SK-N-SH treated with all-trans-retinoic acid at 6 μM for 48 hours (cell line): ENCODE measurements at places on chromosomes 1 and 21.

DNA sequence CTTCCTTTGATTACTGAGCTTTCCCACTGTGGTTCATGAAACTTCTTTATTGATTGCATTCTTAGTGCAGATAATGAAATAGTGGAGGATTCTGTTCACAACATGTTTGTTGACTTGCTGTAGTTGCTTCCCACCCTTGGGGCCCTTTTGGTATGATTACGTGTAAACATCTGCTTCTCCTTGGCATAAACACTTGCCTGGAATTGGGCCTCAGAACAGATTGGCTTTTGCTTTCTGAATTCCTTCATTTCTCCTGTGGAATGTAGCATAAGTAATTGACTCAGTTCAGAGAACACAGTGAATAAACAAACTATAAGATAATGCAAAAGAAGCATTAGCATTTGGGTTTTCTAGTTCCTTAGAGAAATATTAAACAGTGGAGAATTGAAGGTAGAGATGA lies 59.5 kb upstream of the LAMC2 start:
- no peak for ATAC-seq

GRCh38 chr1:94819945-94820746 lies at the start of gene SLC44A3:
SLC44A3 (plus strand) TSS chr1:94820357; CDS start chr1:94820452, 95 bp downstream.
- ATAC-seq, result peak; percentile 98

DNA sequence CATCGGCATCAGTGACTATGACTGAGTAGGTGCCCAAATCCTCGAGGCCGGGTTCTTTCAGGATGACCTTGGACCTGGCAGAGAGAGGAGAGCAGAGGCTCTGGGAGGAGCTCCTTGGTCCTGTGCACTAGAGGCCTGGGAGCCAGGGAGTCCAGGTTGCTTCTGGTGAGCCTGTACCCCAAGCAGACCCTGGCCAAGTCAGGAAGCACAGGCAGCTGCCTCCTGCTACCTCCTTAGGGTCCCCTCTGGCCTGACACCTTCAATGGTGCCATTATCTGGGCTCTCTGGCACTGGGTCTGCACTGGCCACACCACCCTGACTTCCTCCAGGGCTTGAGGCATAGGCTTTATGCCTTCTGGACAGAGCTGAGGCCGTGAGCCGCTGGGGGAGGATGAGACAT lies 37.7 kb downstream of the MYOM3 start:
- ATAC-seq, result no peak

- no peak for ATAC-seq
These were observed 10.3 kb downstream of the NBL1 start for GRCh38 chr1:19654386-19654785.

- peak; percentile 47 for ATAC-seq
These were observed 153.1 kb upstream of the FGGY start for GRCh38 chr1:59143811-59144210.
